Pulmonary artery endothelial cell (primary cell): ENCODE measurements at places on chromosomes 6 and 20.

DNA sequence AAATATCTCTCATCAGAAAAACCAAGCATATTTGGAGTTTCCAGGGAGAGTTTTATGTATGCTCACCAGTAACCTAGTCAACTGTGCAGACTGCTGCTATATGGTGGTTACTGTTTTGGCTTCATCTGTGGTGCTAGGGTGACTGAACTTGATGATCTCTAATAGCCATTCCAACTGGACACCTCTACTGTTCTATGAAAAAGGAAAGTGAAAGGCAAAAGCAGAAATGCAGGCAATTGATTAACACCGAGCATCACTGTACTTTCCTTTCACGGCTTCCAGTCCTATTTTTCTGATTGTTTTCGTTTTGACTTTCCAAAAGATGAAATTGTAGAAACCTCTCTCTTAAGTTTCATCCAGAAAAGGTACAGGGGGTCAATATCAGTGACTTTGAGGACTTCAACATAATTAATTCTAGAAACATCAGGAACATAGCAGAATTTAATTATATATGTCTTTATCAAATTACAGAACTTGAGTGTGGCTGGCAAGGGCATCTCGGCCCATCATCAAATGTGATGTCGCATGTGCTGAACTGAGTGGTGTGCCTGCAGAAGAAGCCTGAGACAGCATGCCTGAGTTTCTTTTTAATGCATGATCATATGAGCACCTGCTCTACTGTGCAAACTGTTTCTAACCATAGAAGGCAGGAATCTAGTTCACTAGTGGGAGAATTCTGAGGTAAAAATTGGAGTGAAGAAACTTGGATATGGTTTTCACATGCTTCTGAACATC, 464.3 kb upstream of the FLRT3 start:
- DNase-seq = no peak

GRCh38 chr20:11231742-11232648, 558.2 kb upstream of the JAG1 start:
- no peak for DNase-seq

DNA sequence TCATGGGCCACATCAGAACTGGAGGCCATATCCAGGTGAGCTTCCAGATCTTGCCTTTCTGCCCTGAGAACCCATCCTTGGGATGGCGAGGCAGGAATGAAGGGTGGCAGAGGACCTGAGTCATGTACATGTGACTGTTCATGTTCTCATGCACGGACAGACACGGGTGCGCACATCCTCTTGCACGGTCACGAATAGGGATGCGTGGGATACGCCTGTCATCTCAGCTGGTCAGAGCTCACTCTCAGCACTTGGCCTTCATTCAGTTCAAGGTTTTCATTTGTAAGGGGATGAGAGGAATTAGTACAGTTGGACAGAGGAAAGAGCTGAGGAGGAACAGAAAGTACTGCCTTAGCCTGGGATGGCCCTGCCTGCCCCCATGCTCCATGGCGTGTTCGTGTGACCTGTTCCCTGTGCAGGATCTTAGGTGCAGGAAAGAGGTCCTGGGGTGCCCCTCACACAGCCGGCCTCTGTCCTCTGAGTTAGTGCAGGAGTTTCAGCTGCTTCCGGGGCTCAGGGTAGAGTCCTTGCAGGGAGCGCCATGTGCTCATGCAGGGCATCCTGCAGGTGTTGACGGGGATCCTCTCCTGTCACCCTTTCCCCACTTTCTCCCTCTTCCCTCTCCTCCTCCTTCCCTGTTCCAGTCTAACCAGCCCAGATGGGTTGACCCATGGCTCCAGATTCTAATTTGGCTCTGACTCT, 173.4 kb downstream of the DTNBP1 start:
- no peak for DNase-seq

GRCh38 chr20:18839507-18840247, 26.1 kb downstream of the SCP2D1 start:
- no peak for DNase-seq

DNA sequence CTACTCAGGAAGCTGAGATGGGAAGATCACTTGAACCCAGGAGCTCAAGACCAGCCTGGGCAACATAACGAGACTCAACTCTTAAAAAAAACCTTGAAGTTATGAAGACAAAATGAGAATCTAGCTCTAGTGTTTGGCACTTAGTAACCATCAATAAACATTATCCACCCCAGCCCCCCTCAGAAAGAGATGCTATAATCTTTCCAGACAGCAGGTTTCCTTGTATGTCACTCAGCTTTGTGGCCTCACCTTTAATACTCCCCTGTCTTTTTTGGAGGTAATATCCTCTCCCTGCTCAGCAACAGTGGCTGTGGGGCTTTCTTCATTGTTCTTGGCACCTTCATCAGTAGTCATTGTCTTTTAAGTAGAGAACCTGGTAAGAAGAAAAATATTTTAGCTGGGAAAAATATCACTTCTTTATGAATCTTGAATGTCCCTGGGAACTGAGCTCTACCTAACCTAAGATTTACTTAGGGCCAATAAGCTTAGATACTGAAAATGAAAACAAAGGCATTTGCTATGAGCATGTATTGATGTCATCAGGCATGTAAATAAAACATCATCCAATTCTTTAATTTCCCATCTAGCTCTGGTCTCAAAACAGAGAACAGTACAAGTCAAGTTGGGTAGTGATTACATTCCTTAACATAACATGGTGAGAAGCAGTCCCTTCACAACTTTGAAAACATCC, 46.1 kb downstream of the FKBP5 start:
- no peak for DNase-seq

- peak; percentile 32 for DNase-seq
Observed at GRCh38 chr6:169571123-169571962, 130.5 kb downstream of the WDR27 start.

- DNase-seq = no peak
Observed at GRCh38 chr20:41142245-41142644, 4.9 kb downstream of the PLCG1 start.

GRCh38 chr6:166387642-166388289, 5.0 kb upstream of the MPC1 start:
- DNase-seq = no peak

- no peak for DNase-seq
Observed at GRCh38 chr6:17204533-17204932, 76.6 kb upstream of the RBM24 start.

- DNase-seq = no peak
Observed at GRCh38 chr6:154329350-154330170, 27.0 kb downstream of the IPCEF1 start.

DNA sequence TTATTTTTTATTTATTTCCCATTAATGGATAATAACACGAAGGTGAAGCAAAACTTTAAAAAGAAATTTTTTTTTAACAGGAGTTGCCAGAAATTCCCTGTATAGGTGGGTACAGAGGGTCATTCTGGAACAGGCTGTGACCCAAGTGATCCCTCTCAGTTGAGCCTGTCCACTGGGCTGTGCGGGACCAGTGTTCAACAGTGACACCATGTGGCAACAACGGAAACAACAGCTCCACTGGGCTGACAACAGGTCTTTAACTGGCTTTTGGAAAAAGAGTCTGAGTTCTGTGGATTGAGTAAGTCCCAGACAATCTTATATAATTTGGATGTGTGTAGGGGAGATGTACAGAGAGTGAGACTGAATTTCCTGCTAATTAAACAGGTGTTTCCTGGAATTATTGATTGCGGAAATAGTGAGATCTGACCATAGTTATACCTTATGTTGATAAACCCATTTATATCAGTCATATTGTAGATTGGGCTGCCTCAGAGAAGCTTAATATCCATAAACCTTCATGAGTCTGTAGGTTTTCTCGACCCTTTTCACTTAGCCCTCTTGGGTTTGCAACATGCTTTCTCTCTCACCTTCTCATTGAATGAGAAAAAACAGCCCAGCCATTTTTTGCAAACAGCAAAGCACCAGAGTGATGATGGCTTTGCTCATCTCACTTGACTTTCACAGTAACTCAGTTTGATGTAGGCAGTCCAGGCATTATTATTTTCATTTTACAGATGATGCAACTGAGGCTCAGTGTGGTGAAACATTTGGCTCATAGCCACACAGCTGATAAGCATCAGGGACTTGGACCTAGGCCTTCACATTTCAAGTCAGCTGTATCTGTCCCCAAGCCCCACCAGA, 17.5 kb downstream of the KIAA1755 start:
- DNase-seq = no peak

DNA sequence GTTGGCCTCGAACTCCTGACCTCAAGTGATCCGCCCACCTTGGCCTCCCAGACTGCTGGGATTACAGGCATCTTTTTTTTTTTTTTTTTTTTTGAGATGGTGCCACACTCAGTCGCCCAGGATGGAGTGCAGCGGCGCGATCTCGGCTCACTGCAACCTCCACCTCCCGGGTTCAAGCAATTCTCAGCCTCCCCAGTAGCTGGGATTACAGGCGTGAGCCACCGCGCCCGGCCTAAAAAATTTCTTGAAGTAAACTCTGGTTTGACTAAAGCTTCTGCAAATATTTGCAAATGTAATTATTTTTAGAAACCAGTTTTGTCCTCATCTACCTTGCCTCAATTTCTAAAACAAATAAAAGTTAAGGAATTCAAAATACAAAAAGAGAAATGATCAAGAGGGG, 1.2 kb downstream of the IBTK start:
- no peak for DNase-seq

DNA sequence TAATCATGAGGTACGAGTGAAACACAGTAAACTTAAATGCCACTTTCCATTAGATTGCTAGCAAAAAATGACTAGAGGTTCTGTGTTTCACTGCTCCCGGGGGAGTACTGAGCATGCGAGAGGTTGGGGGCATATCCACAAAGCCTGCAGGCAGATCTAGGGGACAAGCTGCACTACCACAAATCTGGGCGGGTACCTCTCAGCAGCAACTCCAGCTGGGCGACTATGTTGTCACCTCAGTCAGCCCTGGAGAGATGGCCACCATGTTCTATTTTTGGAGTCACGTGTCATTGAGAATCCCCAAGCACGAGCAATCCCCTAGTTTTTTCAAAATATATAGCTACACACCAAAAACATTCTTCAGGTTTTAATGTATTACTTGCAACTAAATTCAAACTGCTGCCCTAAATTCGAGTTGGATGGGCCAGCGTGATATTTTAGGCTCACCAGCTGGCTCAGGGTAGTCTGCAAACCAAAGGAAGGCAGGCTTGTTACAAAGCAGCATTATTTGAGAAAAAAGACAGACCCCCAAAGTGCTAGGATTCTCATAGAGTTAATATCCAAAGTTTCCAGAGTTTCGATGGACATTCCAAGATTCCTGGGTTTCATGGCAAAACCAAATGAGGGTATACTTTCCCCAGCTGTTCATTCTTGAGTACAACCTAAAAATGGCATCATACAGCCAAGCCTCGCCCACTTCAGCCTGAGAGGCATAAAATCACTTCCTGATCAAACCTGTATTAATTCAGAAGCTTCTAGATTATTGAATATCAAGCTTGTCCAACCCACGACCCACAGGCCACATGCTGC, 24.1 kb upstream of the MYLIP start:
- no peak for DNase-seq

- DNase-seq = no peak
Observed at GRCh38 chr6:2563635-2564034, 187.1 kb downstream of the MYLK4 start.

- no peak for DNase-seq
Observed at GRCh38 chr6:136763255-136763654, 29.0 kb downstream of the MAP3K5 start.

DNA sequence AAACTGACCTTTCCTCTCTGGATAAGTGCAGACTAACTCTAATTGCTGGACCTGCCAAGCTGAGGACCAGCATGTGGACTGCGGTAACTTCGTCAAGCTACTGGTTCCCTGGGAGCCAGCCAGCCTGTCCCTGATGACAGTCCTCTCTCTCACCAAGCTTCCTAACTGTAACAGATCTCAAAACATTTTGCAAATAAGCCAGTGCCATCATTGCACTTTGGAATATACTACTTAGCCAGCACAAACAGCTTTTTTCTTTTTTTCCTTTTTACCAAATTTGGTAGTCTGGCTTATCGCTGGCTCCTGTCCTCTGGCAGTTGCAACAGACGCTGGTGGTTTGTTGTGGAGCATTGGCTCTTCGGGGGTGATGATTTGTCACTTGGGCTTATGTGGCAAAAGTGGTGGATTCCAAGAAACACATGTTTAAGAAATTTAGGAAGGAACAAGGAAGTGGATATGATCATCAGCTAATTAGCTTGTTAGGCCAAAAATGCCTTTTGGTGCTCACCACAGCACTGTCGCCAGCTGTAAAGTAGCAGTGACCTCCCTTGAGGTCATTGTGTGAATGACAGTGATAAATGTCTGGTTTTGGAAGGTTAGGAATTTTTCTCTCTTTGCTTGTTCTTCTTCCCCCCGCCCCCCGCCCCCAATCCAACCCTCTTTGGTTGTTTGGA, 171.7 kb downstream of the CLIC5 start:
- no peak for DNase-seq
